Articular chondrocyte of knee joint (primary cell): ENCODE measurements at places on chromosomes 4 and X. TPM values are rescaled to one million over a fixed set of nuclear protein-coding genes. Genes with fewer than 3 reads are reported as not detected.

SSX1 gene
- total RNA-seq, result not detected in 2 replicates

HELT gene
- not detected in 2 replicates for total RNA-seq

TRIM60 gene
- total RNA-seq, result not detected in 2 replicates

GIMD1 gene
- not detected in 2 replicates for total RNA-seq

SLC49A3 gene
- 10.7 and 11.1 TPM in 2 replicates for total RNA-seq

HSD17B11 gene
- total RNA-seq, result 35.9 and 39.2 TPM in 2 replicates

TBX22 gene
- total RNA-seq, result not detected in 2 replicates

BMP3 gene
- not detected in 2 replicates for total RNA-seq

GAGE12F gene
- total RNA-seq, result not detected in 2 replicates

RBBP7 gene
- total RNA-seq, result 102 and 109 TPM in 2 replicates

TLR1 gene
- 3.0 and 8.4 TPM in 2 replicates for total RNA-seq

SHROOM2 gene
- total RNA-seq, result 2.0 and 2.7 TPM in 2 replicates

SLC34A2 gene
- total RNA-seq, result not detected in 2 replicates

SSX2 gene
- not detected in 2 replicates for total RNA-seq

IQCM gene
- total RNA-seq, result 0.11 and 0.26 TPM in 2 replicates
